ENCODE measurements at places on chromosomes 5 and 9.

DNA sequence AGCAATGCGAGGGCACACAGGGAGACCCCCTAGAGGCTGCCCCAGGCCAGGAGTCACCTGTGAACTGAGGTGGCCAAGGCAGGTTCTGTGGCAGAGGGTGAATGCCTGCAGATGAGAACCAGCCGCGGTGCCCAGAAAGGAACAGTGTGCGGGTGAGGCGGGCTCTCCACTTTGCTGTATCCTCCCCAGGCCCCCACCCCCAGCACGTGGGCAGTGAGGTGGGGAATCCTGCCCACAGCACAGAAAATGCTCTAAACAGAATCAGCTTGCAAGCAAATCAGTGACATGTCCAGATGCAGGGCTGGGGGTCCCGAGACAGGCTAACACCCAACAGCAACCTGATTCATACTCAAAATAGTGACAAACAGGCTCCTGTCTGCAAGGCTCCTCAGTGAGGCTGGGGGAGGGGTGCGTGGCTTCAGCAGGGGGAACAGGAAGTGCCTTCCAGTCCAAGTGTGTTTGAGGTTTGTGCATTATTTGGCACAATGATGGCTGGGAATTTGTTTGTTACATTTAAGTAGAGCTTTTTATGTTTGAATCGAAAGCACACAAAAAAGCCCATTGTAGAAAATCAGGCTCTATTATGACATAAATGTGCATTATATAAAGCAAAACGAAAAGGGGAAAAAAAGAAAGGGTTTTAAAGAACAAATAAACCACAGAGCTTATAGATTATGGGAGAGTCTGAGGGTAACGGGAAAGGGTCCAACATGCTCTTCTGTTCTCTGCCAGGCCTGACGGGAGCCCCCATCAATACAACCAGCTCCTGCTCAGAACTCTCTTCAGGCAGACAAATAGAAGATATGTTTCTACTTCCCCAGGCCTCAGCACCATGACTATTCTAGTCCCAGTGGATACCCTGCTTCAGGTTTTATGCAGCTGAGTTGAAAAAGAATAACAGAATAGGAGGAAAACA lies 201.3 kb downstream of the HSD17B3 start:
- no peak for DNase-seq

GRCh38 chr5:40605295-40605958 lies 74.3 kb upstream of the PTGER4 start:
- DNase-seq: no peak

DNA sequence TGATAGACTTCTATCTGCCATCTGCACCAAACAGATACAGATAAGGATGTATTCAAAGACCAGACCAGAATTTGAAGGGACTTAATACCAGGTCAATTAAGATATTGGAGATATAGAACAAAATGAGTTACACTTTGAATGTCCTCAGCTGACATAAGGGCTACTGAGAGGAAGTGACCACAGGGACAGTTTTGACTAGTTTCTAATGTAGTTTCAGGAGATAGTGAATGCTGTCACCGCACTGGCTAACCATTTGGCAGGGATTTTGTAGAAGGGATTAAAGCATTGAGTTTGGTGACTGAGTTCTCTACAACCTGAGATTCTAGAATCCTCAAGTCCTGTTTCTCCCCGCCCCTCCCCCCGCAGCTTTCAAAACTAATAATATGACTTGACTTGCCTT lies 22.7 kb downstream of the CCNH start:
- DNase-seq: no peak

DNA sequence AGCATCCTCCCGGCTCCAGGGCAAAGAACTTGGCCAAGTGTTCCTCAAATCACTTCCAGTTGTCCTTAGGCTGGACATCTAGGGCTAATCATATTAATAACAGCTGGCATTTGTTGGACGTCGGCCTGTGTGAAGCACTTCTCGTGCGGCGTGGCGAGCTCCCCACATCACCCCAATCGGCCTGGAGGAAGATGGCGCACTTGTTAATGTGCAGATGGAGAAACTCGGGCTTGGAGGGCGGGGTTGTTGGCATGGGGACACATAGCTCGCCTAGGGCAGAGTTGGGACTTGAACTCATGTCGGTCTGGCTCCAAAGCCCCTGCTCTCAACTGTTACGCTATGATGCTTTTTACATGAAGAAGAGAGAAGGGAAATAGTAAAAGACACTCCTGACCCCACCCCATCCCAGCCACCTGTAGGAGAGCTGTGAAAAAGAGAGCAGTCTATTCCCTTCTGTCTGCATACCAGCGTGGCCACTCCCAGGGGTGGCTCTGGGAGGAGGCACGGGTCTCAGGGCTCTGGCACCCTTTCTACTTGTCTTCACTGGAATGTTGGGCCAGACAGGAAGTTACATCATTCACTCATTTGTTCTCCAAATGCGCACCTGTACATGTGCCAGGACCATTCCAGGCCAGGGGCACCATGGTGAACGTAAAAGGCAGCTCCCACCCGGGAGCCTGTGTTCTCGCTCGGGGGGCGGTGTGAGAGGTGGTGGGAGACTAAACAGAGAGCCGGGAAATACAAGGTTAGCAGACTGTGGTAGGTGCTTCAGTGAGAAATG lies 12.8 kb upstream of the NUP214 start:
- no peak for DNase-seq

DNA sequence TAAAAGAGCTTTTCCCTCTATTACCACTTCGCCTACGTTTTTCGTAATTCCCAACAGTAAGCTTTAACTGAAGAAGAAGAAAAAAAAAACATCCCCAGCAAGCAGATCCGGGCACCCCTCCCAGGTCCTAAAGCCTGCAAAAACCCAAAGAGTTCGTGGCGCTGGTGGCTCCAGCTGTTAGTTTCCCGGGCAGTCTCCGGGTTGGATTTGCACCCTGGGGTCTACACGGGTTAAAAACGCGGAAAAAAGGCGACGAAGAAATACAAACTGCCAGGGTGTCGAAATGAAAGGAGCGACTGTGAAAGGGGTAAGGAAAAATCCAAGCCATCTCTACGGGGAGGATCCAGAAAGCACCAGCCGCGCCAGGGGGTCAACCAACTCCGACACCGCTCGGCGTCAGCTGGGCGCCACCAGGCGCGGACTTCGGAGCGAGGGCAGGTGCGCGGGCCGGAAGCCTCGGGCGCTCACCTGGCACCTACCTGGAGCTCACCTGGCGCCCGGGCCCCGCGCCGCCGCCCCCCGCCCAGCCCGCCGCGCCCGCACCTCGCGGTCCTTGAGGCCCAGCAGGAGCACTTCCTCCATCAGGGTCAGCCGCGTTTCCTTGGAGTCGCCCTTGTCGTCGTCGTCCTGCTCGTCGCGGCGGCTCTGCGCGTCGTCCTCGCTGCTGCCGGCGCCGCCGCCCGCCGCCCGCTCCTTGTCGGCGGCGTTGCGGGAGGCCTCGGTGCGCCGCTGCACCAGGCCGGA lies 680 bp downstream of the GOLPH3 start:
- DNase-seq: no peak

DNA sequence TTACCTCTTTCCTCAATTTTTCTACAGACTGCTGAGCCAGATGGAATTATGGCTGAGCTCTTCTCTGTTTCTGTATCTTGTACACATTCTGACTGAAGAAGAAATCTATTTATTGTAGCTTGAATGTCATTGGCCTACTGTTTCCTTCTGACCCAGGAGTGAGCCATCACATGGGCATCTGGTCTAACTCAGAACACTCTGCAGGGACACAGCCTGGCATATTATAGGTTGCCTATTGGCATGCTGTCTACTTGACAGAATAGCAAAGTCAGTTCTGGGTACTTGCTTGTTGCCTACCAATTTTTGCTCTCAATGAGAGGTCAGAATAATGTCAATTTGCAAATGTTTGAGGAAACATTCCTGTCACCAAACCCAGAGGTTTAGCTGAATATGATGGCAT lies 7.3 kb downstream of the PCDHAC2 start:
- no peak for DNase-seq

GRCh38 chr5:68084396-68084795 lies 131.2 kb upstream of the PIK3R1 start:
- DNase-seq: no peak

DNA sequence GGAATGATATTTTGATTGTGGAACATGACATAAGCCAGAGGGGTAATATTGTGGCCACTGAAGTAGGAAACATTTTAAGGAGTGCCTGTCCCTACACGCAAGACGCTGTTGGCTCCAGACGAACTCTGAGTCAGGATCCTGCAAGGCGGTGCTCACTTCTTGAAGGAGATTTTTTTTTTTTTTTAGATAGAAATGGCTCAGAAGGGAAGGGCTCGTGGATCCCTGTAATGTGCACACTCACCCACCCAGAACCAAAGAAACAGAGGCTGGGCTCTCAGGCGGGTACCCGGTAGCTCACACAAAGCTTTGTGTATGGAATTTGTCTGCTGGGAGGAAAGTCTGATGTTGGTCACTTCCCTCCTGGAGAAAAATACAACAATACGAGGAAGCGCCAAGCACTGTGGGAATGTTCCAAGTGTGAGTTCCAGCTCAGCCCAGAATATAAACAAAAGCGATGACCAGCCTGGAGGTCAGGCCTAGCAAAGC lies 25.7 kb downstream of the RAPGEF1 start:
- DNase-seq: no peak

Data from GM12878 (cell line).